Femur (tissue), 1 donor: ENCODE measurements at places on chromosomes 5 and 9.

DNA sequence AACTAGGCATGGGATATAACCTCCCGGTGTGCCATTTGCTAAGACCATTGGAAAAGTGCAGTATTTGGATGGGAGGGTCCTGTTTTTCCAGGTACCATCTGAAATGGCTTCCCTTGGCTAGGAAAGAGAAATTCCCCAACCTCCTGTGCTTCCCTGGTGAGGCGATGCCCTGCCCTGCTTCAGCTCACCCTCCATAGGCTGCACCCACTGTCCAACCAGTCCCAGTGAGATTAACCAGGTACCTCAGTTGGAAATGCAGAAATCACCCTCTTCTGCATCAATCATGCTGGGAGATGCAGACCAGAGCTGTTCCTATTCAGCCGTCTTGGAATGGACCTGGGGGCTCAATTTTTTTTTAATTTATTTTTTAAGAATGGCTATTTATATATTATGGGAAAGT is 254.8 kb downstream of the SGCD start:
- DNase-seq: no peak

GRCh38 chr9:134619448-134619982 is 22.1 kb upstream of the COL5A1 start:
- DNase-seq: peak; percentile 19

- peak; percentile 53 for DNase-seq
Measured at GRCh38 chr9:113622600-113623400, 159.3 kb downstream of the RGS3 start.

DNA sequence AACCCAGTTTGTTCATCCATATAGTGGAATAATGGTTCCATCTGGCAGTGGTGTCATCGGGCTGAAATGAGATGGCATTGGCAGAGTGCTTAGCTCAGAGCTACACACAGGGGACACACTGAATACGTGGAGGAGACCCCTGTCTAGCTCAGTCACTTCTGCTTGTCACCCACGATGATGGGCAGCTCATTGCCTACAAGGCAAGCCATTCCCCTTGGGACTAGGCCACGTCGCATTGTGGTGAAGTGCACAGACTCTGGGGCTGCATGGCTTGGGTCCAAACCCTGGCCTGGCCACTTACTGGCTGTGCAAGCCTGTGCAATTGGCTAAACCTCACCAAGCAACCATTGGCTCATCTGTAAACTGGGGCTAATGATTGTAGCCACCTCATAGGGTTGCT is 3.2 kb upstream of the FBP1 start:
- no peak for DNase-seq
